RPMI7951 (cell line): ENCODE measurements at places on chromosomes 5 and 9. TPM values are rescaled to one million over a fixed set of nuclear protein-coding genes. Genes with fewer than 3 reads are reported as not detected.

DNA sequence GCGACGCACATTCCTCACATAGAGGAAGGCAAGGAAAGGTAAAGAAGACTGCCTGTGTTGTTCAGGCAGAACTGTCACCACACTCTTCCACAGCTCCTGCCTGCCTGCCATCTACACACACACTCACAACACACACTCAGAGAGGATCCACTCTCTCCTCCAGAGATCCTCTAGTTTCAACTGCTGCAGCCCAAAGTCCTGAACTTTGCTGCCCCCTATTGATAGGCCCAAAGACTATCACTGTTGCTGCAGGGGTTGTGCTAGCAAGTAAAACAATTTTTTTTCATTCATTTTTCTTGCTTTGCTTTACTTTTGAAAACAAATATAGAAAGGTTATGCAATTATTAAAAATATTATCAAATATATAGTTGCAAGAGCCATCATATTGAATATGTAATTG is 5.9 kb upstream of the CFAP90 start:
- DNase-seq: no peak

DNA sequence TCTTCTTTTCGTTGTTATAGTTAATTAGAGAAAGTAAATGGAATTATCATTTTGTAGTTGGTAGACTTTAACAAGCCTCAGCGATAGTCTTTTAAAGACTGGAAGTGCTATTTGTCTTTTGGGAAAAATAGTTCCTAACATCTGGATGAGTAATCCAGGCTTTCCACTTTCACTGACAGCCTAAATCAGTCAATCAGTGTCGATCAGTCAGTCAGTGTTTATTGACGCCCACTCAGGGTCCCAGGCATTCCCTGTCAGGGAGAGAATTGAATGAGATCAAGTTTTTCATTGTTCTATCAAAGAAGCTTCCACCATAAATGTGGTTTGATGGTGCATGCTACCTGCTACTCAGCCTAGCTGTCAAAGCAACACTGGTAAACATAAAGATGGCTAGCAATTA is 2.6 kb downstream of the ABL1 start:
- no peak for DNase-seq

DNA sequence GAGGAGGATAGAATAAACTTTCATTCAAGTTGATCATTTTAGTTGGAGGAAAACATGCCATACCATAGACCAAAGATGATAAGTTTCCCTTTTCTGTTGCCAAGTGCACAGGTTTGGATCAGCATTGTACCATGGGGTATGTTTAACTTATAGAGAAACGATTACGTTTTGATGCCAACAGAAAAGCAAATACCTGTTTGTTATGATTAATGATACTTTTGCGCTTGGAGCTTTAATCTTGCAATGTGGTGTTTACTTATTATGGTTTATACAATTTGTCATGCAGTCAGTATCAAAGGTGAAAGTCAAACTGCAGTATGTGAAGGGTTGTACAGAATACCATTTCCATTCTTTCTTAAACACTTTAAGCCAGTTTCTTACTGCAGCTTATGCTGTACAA is 13.2 kb upstream of the ARHGEF28 start:
- DNase-seq: no peak

DNA sequence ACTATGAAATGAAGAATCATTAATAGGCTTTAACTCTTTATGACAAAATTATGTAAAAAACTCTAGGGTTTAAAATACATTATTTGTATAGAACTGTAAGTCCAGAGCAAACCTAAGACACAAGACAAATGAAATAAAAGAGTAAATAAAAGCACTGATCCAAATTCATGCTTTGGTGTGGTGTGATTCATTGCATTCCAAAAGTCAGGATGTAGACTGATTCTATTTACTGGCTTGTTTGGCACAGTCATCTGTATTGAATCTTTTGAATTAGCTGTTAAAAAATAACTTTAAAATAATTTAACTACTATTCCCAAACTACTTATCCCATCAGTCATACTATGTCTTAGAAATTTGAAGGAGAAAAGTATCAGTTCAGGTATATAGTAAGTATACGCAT is 31.1 kb downstream of the IL4 start:
- DNase-seq: no peak

- peak; percentile 75 for DNase-seq
Observed at GRCh38 chr5:172777881-172778814, 7.2 kb upstream of the DUSP1 start.

- peak; percentile 96 for DNase-seq
Observed at GRCh38 chr5:52727576-52727975, 60.1 kb upstream of the ITGA1 start.

DNA sequence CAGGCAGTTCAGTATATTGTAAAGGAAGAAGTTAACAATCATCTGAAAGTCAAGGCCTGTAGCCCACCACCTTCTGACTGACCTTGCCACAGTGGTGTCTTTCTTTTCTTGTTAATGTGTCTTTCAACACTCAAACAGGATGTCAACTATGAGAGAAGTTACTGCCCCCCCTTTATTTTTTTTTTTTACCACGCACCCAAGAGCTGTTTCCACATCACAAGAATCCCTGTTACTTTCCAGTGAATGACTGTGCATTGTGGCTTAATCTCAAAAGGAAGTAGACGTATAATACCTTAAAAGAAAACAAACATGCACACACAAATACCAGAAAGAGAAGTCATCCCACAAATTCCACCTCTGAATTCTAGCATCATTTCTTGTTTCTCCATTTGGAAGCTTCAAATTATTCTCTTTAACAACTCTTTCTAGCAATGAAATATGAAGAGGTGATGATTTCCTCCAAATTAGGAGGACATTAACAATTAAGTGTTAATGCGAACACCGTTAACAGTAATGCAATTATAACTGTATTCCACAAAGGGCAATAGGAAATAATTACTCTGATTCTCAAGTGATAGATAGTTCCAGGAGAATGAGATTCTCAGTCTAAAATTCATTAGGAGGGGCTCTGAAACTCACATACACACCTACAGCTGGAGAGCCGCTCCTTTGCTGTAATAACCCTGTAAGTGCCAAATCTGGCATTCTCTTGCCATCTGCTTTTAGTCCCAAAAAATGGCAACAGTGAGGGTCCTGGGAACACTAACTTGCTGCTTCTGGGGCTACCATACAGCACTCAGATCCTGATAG is 201.0 kb downstream of the EFNA5 start:
- DNase-seq: peak; percentile 90

The MRPS2 gene
- total RNA-seq: 18.1 and 25.2 TPM in 2 replicates

The SRP19 gene
- 66.6 and 106 TPM in 2 replicates for total RNA-seq

The PKD2L2 gene
- not detected in 2 replicates for total RNA-seq

The SLC6A3 gene
- not detected in 2 replicates for total RNA-seq
